ENCODE measurements at places on chromosomes 2 and 18.

DNA sequence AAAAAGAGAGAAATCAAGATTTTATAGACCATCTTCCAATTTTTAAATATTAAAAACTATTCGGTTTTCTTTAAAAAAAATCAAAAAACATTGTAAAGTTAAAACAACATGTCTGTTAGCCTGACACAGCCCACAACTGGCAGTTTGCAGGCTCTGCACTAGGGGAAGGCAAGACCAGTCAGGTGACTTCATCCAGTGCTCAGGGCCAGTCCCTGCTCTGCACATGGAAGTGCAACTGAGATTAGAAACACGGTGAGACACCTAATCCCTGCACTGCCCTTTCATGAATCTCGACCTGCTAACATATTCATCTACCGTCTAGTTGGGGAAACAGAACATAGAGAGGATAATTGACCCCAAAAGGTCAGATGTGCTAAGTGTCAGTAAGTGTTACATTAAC is 135.2 kb downstream of the BARD1 start:
- no peak for DNase-seq

GRCh38 chr18:12904012-12904516 is 20.0 kb upstream of the PTPN2 start:
- DNase-seq: no peak

GRCh38 chr18:73707035-73707434 is 440.6 kb downstream of the FBXO15 start:
- no peak for DNase-seq

DNA sequence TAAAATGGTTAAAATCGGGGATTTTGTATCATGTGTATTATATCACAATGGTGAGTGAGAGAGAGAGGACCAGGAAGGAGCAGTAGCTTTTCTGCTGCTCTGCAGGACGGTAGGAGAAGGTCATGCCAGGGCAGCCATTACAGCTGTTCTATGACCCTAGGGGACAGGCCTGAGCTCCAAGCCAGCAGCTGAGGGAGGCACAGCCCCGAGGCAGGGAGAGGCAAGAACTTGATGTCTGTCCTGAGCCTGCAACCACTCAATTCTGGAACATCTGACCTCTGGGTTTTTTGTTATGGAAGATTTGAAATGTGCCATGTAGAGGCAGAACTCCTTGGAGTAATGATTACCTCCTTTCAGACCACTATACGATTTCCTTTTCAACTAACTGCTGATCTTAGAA is 135.8 kb upstream of the SH3BP4 start:
- DNase-seq: peak; percentile 65

DNA sequence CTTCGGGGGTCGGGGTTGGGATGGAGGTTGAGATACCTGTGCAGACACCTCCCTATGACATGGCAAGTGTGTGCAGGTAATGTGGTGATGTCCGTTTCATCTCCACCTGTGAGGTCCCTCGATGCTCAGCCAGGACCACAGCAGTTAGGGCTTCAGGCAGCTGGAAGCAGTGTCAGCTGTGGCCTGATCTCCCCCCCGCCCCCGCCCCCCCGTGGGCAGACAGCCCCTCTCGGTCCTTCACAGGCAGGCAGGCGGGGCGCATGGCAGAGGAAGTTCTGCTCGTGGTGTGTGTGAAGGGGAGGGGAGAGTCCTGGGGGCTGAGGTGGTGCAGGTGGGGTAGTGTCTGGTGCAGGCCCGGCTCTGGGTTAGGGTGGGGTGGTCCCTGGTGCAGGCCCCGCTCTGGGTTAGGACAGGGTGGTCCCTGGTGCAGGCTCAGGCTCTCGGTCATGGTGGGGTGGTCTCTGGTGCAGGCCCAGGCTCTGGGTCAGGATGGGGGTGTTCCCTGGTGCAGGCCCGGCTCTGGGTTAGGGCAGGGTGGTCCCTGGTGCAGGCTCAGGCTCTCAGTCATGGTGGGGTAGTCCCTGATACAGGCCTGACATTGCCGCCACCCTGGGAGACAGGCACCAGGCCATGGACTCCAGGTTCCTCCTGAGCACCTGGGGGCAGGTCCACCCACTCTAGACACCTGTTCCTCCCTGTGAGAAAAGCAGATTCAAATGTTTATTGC is 94.3 kb downstream of the NFATC1 start:
- no peak for DNase-seq

DNA sequence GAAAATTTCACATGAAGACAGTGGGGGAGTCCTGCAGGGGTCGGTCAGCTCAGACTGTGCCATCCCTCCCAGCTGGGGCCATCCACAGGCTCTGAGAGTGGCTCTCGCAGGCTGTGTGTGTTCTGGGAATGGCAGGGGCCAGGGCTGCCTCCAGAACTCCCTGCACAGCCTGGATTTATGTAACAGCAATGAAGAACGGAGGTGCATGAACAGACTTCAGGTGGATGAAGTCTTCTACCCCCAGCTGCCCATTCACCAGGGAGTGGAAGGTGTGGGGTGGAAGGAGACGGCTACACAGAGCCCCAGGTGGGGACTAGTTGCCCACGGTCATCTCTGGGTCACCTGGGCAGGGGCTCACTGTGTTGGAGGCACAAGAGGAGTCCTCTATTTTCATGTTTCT is 56.1 kb upstream of the HDAC4 start:
- no peak for DNase-seq

DNA sequence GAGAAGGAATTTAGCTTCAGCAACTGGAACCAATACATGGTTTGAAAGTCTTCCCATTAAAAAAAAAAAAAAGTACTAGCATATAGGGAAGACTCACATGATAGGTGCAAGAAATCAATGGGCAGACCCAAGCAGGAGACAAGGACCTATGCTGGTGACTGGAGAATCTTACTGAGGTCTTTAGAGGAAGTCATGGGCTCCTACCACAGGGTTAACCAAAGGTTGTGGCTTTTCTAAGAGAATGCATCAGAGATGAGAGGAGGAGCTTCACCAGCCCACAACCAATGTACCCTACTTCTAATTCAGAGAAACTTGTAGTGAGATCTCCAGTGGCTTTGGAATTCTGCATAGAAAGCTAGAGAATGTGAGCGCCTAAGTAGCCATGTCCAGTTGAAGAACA is 207.4 kb downstream of the NCKAP5 start:
- no peak for DNase-seq
